Aortic smooth muscle cell (primary cell): ENCODE measurements at places on chromosomes 13 and 19. TPM values are rescaled to one million over a fixed set of nuclear protein-coding genes. Genes with fewer than 3 reads are reported as not detected.

Gene CGB8
- total RNA-seq: not detected in 2 replicates

Gene ZNF836
- total RNA-seq: 5.8 and 10.8 TPM in 2 replicates

Gene SGCG
- total RNA-seq: 0.56 TPM in 1 of 2 replicates, not detected in the other

Gene KLK5
- total RNA-seq: not detected in 2 replicates

Gene MUC16
- total RNA-seq: not detected in 2 replicates

Gene ZNF813
- 2.7 and 3.7 TPM in 2 replicates for total RNA-seq

Gene NLRP4
- total RNA-seq: not detected in 2 replicates

Gene ELANE
- 0.12 and 0.26 TPM in 2 replicates for total RNA-seq

Gene CYP2F1
- total RNA-seq: not detected in 2 replicates

Gene TMEM238
- 0.12 and 0.26 TPM in 2 replicates for total RNA-seq

Gene ZNF442
- total RNA-seq: 6.5 and 10.5 TPM in 2 replicates

Gene FAM124A
- 3.9 and 8.9 TPM in 2 replicates for total RNA-seq

Gene AXL
- total RNA-seq: 165 and 211 TPM in 2 replicates
